Vagina (tissue), 2 donors: ENCODE measurements at places on chromosomes 16 and 17.
A peak's percentile ranks its signal among the peaks of the same experiment; 100 is the strongest.

DNA sequence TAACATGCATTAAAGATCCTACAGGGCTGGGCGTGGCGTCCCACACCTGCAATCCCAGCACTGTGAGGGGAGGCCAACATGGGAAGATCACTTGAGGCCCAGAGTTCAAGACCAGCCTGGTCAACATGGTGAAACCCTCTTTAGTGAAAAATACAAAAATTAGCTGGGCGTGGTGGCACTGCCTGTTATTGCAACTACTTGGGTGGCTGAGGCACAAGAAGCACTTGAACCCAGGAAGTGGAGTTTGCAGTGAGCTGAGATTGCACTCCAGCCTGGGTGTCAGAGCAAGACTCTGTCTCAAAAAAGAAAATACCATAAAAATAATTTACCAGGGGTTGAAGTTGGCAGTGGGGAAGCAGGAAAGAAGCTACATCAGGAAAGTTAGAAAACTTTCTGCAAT, 12.9 kb downstream of the TXNDC11 start:
- no peak overlapping the region for H3K4me3 ChIP-seq
- peaks cover 9% of the 10 kb centered on the region for H3K4me1 ChIP-seq
- H3K27ac ChIP-seq: no peak overlapping the region
- H3K27me3 ChIP-seq: no peaks in the 10 kb centered on the region
- peaks cover 54% of the 10 kb centered on the region for H3K36me3 ChIP-seq

- H3K4me1 ChIP-seq: no peaks in the 10 kb centered on the region
- H3K4me3 ChIP-seq: no peak overlapping the region
- no peak for DNase-seq
- H3K27me3 ChIP-seq: no peaks in the 10 kb centered on the region
- H3K27ac ChIP-seq: no peak overlapping the region
Observed at GRCh38 chr17:37247825-37248224, 128.0 kb upstream of the C17orf78 start.

DNA sequence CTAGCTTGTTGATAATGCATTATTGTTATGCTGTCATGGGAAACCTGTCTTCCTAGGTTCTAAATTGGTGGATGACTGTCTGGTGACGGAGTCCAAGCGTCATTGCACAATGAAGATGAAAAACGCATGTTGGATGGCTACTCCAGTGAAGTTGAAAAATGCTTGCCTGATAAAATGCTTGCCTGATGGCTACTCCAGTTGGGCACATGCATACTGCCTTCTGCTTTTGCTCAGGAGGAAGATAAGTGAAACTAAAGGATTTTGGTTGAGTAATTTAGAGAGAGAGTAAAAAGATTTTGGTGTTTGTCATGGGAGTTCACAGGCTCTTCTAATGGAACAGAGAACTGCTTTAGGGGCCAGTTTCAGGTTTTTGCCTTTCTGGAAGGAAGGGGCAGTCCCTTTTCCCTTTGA, 118.6 kb downstream of the PRKCA start:
- H3K27me3 ChIP-seq: no peaks in the 10 kb centered on the region
- H3K27ac ChIP-seq: peak overlapping the region; percentile 48
- H3K4me1 ChIP-seq: no peaks in the 10 kb centered on the region

GRCh38 chr17:6269478-6269877, 165.4 kb downstream of the AIPL1 start:
- H3K4me1 ChIP-seq: no peaks in the 10 kb centered on the region
- H3K36me3 ChIP-seq: no peaks in the 10 kb centered on the region
- no peak overlapping the region for H3K27ac ChIP-seq
- DNase-seq: no peak
- H3K27me3 ChIP-seq: no peaks in the 10 kb centered on the region
- no peak overlapping the region for H3K4me3 ChIP-seq

- peaks cover 10% of the 10 kb centered on the region for H3K36me3 ChIP-seq
- H3K4me1 ChIP-seq: peaks cover 21% of the 10 kb centered on the region
- no peak for DNase-seq
- peak overlapping the region; percentile 85 for H3K4me3 ChIP-seq
- H3K27me3 ChIP-seq: no peaks in the 10 kb centered on the region
Observed at GRCh38 chr16:23595246-23595950, 718 bp downstream of the NDUFAB1 start.

DNA sequence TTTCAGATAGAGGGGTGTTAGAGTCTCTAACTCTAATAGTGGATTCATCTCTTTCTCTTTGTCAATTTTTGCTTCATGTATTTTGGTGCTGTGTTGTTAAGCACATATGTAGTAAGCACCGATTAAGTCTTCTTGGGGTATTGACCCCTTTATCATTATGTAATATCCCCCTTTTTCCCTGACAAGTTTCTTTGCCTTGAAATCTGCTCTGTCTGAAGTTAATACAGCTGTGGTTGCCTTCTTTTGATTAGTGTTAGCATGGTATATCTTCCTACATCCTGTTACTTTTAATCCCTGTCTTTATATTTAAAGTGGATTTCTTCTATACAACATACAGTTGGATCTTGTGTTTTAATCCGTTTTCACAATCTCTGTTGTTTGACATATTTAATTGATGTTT, 60.6 kb downstream of the BCAS3 start:
- no peak overlapping the region for H3K4me3 ChIP-seq
- H3K36me3 ChIP-seq: no peaks in the 10 kb centered on the region
- no peak overlapping the region for H3K27ac ChIP-seq
- no peaks in the 10 kb centered on the region for H3K4me1 ChIP-seq

DNA sequence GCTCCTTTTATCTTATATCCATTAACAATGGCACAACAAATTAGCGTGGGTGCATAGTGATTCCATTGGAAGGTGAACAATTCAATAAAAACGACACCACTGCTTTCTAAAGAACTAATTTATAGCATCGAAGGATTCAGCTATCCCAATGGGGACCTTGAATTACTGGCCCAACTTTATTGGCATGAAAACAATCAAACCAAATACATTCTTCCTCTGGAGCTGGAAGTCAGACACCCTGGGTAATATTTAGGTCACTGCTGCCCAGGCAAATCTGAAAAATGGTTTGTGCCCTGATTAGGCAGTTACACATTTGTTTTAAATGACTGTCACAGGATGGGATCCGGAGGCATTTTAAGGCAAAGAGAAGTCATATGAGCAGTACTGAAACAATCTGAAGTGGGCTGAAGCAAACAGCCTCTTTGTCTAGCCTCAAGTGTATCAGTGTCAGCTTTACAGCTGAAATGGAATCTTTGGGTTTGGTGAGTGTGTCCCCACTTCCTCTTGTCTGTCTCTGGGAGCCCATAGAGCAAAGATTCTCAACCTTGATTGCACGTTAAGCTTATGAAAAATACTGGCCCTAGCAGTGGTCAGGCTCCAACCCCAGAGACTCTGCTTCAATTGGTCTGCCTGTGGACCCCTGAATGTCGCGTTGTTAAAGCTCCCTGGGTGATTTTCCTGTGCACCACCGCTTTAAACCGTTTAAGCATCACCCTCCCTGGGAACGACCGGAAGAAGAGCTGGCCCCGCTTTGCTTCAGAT, 30.3 kb downstream of the CDK5R1 start:
- peaks cover 15% of the 10 kb centered on the region for H3K4me1 ChIP-seq
- H3K27ac ChIP-seq: no peak overlapping the region
- DNase-seq: no peak
- H3K4me3 ChIP-seq: no peak overlapping the region
- H3K36me3 ChIP-seq: no peaks in the 10 kb centered on the region
- no peaks in the 10 kb centered on the region for H3K27me3 ChIP-seq

GRCh38 chr16:57634171-57634570, 5.7 kb downstream of the ADGRG1 start:
- H3K27me3 ChIP-seq: no peaks in the 10 kb centered on the region
- no peak overlapping the region for H3K4me3 ChIP-seq
- no peak for DNase-seq

- peak overlapping the region; percentile 34 for H3K27ac ChIP-seq
- no peaks in the 10 kb centered on the region for H3K4me1 ChIP-seq
- no peaks in the 10 kb centered on the region for H3K36me3 ChIP-seq
- no peaks in the 10 kb centered on the region for H3K27me3 ChIP-seq
- H3K4me3 ChIP-seq: no peak overlapping the region
Observed at GRCh38 chr16:15482748-15483298, 48.4 kb downstream of the BMERB1 start.

GRCh38 chr17:72142614-72143013, 21.8 kb downstream of the SOX9 start:
- no peaks in the 10 kb centered on the region for H3K27me3 ChIP-seq
- no peaks in the 10 kb centered on the region for H3K4me1 ChIP-seq
- no peaks in the 10 kb centered on the region for H3K36me3 ChIP-seq
- no peak overlapping the region for H3K4me3 ChIP-seq

- no peak for DNase-seq
- no peaks in the 10 kb centered on the region for H3K36me3 ChIP-seq
- no peaks in the 10 kb centered on the region for H3K27me3 ChIP-seq
- H3K27ac ChIP-seq: no peak overlapping the region
Observed at GRCh38 chr17:53680745-53681144, 142.0 kb upstream of the KIF2B start.

DNA sequence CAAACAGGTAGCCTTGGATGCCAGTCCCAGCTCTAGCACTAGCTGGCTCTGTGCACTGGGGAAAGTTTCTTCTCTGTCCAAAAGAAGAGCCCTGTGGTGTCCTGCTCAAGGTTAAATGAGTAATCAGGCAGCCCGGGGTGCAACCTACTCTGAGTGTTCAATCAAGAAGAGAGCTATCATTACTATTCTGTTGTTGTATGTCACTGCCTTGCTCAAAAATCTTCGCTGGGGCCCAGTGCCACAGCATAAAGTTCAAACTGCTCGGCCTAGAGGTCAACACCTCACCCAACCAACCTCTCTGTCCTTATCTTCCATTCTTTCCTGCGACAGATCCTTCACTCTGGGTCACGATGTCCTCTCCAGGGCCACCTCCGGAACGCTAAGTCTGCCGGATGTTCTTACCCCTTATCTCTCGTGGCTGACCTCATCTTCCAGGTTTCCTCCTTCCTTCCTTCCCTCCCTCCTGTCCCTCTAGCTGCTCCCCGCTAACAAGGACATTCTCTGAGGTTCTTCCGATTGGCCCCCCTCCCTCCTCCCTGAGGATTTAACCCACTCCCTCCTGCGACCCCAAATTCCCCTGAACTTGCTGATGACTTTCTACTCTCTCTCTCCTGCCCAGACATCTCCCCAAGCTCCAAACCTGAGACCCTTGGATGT, 4.4 kb downstream of the FDXR start:
- no peak for DNase-seq
- peaks cover 4% of the 10 kb centered on the region for H3K36me3 ChIP-seq
- H3K27ac ChIP-seq: no peak overlapping the region
- peaks cover 22% of the 10 kb centered on the region for H3K4me1 ChIP-seq
- no peaks in the 10 kb centered on the region for H3K27me3 ChIP-seq

DNA sequence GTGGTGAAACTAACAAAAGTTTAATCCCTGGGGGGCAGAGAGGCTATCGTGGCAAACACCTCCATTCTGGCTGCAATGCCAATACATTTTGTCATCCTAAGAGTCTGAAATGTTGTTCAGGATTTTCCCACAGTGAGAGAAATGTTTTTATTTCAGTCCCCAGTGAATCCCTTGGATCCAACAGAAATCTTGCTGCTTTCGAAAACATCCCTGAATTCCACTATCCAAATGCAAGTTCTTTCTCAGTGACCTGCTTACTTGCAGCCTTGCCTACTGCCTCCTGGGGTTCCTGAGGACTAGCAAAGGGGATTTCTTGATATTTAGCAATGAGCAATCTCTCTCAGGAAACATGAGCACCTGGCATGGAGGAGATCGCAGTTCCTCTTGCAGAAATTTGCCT, 202.1 kb upstream of the IRX3 start:
- H3K27ac ChIP-seq: no peak overlapping the region
- H3K27me3 ChIP-seq: no peaks in the 10 kb centered on the region
- no peaks in the 10 kb centered on the region for H3K36me3 ChIP-seq
- no peaks in the 10 kb centered on the region for H3K4me1 ChIP-seq
- DNase-seq: no peak
- no peak overlapping the region for H3K4me3 ChIP-seq

GRCh38 chr16:24973809-24974461, 41.2 kb downstream of the ARHGAP17 start:
- H3K4me3 ChIP-seq: no peak overlapping the region
- H3K36me3 ChIP-seq: no peaks in the 10 kb centered on the region
- peaks cover 51% of the 10 kb centered on the region for H3K4me1 ChIP-seq
- no peak overlapping the region for H3K27ac ChIP-seq
- no peaks in the 10 kb centered on the region for H3K27me3 ChIP-seq

- H3K4me3 ChIP-seq: no peak overlapping the region
- H3K36me3 ChIP-seq: no peaks in the 10 kb centered on the region
- no peak for DNase-seq
- H3K27ac ChIP-seq: no peak overlapping the region
Observed at GRCh38 chr16:59886021-59886420, 1151.9 kb upstream of the GOT2 start.

- DNase-seq: no peak
- H3K27me3 ChIP-seq: no peaks in the 10 kb centered on the region
- H3K27ac ChIP-seq: no peak overlapping the region
- no peaks in the 10 kb centered on the region for H3K4me1 ChIP-seq
- no peaks in the 10 kb centered on the region for H3K36me3 ChIP-seq
Observed at GRCh38 chr16:12628536-12628935, 175.2 kb downstream of the CPPED1 start.

GRCh38 chr16:70703041-70703834, 17.4 kb upstream of the MTSS2 start:
- no peak for DNase-seq
- no peaks in the 10 kb centered on the region for H3K36me3 ChIP-seq
- H3K27me3 ChIP-seq: no peaks in the 10 kb centered on the region
- H3K4me3 ChIP-seq: no peak overlapping the region
- H3K27ac ChIP-seq: peak overlapping the region; percentile 94

GRCh38 chr17:82590216-82590615, 58.0 kb downstream of the WDR45B start:
- peaks cover 26% of the 10 kb centered on the region for H3K36me3 ChIP-seq
- H3K27me3 ChIP-seq: no peaks in the 10 kb centered on the region
- DNase-seq: no peak
- H3K4me3 ChIP-seq: no peak overlapping the region
- peaks cover 44% of the 10 kb centered on the region for H3K4me1 ChIP-seq
- no peak overlapping the region for H3K27ac ChIP-seq

GRCh38 chr17:49588312-49588711, 12.6 kb downstream of the NXPH3 start:
- peaks cover 4% of the 10 kb centered on the region for H3K36me3 ChIP-seq
- no peak overlapping the region for H3K27ac ChIP-seq
- H3K4me1 ChIP-seq: peaks cover 5% of the 10 kb centered on the region
- H3K4me3 ChIP-seq: no peak overlapping the region
- no peaks in the 10 kb centered on the region for H3K27me3 ChIP-seq

GRCh38 chr17:9810100-9810949, 11.6 kb downstream of the GSG1L2 start:
- H3K27ac ChIP-seq: no peak overlapping the region
- H3K4me1 ChIP-seq: no peaks in the 10 kb centered on the region
- no peaks in the 10 kb centered on the region for H3K27me3 ChIP-seq
- H3K36me3 ChIP-seq: no peaks in the 10 kb centered on the region
- H3K4me3 ChIP-seq: no peak overlapping the region
- no peak for DNase-seq

DNA sequence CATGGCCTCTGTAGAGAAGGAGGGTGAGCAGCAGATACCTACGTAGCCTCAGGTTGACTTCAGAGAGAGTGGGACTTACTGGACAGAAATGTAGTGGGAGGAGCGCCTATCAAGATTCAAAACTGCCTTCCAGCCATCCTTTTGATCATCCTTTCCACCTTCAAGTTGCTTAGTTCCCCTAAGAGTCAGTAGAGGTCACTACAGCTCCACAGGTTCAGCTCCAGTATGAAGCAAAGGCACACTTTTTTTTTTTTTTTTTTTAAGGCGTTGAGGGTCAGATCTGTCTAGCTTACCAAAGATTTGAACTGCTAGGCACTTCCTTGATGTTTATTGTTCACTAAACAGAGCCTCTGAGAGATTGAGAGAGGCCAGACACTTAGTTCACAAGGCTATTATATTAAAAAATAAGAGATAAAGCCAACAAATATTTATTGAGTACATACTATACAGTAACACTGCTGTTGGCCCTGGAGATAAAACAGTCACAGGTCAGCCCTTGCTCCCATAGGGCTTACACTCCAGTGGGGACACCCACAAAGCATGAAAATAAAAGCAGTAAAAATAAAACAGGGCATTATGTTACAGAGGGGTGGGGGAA, 3.1 kb downstream of the RNF227 start:
- no peak overlapping the region for H3K27ac ChIP-seq
- peaks cover 41% of the 10 kb centered on the region for H3K36me3 ChIP-seq
- DNase-seq: no peak
- peaks cover 17% of the 10 kb centered on the region for H3K4me1 ChIP-seq
